ENCODE measurements at places on chromosomes 1 and 21.

GRCh38 chr21:41683815-41684214 is 83.0 kb downstream of the RIPK4 start:
- no peak for DNase-seq

GRCh38 chr1:154471304-154471703 is 30.7 kb upstream of the TDRD10 start:
- DNase-seq = no peak

DNA sequence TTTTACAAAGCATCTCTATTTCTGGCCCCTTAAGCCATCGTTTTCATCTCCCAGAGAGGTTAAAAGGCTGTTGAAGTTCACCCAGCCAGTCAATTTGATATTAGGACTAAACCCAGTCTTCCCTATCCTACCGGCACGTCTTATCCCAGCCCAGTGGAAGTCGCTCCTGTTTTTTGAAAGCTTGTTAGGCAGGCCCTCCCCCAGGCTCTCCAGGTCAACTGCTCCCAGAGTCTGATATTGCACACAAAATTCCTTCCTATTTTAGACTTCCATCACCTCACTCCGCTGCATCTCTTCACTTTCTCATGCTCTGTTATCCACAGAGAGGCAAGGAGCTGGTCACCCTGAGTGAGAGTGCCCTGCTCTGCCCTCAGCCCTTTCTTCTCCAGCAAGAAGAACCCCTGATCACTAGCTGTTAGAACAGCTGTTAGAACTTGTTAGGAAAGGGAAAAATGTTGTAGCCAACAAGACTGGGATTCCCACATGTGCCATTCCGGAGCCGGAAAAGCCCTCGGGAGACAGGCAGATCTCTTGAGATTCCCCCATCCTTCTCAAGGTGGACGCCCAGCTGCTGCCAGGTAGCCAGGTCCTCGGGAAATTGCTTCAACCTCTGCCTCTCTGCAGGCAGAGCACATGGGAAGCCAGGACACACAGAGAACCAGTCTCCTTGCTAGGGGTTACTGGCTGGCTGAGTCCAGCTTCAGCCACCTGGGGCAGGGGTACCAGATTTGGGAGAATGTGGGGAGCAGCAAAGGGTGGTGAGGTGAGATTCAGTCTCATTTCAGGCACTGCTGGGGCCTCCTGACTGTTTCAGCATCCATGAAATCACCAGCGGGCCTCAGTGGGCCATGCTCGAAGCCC is 25.7 kb downstream of the PLXNA2 start:
- no peak for DNase-seq

GRCh38 chr1:112520166-112520565 is 11.4 kb downstream of the WNT2B start:
- no peak for DNase-seq

- DNase-seq = no peak
Observed at GRCh38 chr1:11919621-11920020, 6.6 kb downstream of the KIAA2013 start.

- no peak for DNase-seq
Observed at GRCh38 chr1:28119556-28119955, 31.1 kb upstream of the EYA3 start.

GRCh38 chr21:26925636-26926035 is 41.3 kb downstream of the ADAMTS5 start:
- DNase-seq = no peak

GRCh38 chr1:79497193-79497773 is 490.8 kb upstream of the ADGRL4 start:
- peak; percentile 49 for DNase-seq

GRCh38 chr1:231792634-231793033 is 166.0 kb downstream of the DISC1 start:
- DNase-seq = no peak

- no peak for DNase-seq
Observed at GRCh38 chr1:61754545-61754944, 12.3 kb downstream of the PATJ start.

- no peak for DNase-seq
Observed at GRCh38 chr1:80624682-80625081, 1176.1 kb upstream of the ADGRL2 start.

Data from ACHN (cell line).